GM13977 (cell line): ENCODE measurements at places on chromosomes 1 and 21.

DNA sequence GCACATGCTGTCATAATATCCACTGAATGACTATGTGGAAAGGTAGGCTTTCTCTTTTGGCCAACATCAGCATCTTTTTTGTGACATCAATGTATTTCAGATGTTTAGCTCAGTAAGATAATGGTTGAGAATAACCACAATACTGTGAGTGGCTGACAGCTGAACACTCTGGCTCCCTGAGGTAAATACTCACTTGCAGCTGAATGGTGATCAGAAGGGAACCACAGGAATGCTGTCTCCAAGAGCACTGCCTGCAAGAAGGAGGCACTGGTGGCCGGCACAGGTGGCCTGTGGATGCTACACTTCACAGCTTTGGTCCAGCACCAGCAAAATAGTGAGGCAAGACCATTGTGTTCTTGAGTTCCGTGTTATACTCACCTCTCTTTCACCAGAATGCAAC, 118.7 kb upstream of the PPM1J start:
- no peak for DNase-seq

GRCh38 chr1:73092383-73092782, 810.0 kb upstream of the NEGR1 start:
- DNase-seq, result no peak

DNA sequence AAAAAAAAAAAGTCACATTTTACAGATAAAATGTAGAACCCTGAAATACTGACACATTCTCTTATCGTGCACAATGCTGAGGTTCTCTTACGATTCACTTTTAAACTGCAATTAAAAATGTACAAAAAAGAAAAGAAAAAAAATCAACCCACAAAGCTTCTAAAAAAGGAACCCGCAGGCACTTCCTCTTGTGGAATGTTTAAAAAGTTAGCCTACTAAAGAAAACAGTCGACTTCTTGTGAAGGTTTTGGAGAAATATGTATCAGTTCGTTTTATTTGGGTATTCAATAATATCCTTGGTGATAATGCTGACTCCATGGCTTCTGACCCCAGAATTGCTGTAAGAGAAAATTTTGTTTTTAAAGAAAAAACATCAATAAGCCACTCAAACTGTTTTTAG, 10.2 kb downstream of the HNRNPU start:
- DNase-seq, result no peak

- no peak for DNase-seq
Observed at GRCh38 chr1:6349254-6349943, 44.2 kb downstream of the ACOT7 start.

DNA sequence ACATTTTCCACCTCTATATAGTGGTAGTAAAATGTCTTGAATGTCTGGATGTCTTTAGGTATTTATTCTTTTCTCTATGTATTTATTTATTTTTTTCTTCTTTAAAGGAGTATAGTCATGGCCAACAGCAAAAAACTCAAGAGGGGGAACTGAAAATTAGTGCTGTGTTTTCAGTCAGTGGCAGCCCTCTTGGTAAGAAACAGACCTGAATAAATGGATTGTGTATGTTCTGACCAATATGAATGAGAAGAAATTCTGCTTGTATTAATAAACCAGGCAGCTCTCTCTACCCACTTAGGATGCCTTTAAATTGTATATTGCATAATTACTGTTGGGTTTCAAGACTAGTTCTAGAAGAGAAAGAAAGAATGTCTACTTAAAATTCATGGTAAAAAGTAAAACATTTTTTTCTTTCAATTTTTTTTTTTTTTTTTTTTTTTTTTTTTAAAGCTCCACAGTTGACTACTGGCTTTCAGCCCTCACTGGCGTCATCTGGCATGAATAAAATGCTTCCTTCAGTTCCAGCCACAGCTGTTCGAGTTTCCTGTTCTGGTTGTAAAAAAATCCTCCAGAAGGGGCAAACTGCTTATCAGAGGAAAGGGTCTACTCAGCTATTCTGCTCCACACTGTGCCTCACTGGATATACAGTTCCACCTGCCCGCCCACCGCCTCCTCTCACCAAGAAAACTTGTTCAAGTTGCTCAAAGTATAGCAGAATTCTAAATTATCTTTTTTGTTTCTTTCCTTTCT, 101.6 kb downstream of the ZMYM4 start:
- peak; percentile 17 for DNase-seq

DNA sequence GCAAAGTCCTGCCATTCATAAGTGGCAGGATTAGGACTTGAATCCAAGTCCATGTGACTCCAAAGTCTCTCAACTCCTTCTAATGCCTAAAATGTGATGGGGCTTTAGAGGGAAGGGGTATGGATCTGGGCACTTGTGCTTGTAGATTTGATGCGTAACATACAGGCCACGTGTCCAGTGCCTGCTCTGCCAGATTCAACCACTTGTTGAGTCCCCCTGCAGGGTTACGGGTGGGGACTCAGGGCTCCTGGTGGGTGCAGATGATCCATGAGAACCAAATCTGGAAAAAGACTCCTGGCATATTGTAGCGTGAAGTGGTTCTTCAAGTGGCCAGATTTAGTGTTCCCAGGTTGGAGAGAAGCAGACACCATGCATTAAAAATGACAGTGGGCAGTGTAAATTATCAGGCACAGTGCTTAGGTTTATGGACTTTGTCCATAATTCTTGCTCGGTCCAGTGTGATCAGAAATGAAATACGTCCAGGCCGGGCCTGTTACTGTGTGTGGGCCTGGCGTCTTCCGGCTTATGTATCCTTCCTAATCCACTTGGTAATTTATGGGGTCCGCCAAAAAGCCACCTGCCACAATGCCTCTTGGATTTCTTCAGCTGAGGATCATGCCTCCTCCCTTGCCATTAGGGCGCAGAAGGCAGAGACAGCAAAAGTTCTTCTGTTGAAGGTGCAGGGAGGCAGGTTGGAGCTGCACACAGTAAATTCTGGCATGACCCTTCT, 51.2 kb upstream of the LRP8 start:
- DNase-seq, result no peak

DNA sequence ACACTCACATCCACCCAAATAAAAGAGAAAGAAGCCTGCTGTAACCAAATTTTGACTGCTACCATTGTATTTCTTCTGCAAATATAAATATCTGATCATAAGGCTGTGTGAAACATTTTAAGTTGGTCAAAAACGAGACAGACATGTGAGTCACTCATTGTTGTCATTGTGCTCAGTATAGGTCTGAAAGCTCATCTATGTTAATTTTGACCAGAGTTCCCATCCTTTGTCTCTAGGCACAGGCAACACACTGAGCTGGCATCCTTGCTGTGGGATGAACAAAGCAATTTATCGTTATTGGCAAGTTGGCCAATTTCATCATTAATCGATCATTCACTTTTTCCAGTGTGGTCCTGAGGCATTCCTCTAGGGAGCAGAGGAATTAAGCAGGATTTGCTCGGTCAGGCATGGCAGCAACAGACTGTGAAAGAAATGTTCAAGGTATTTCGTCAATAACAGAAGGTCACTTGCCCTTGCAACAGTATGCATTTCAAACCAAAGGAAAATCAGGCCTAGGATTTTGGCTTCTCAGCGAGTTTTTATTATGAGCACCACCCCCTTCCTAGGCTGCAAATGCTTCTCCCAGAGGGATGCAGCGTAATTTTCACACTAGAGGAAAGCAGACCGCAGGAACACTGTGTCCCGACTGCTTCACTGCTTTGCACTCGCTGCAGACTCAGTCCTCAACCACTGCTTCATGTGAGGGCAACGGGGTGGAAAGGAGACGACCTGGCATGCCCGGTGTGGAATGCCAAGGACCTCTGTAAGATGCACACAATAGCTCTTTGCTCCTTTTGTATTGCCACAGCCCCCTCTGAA, 87.9 kb upstream of the SMYD2 start:
- no peak for DNase-seq

GRCh38 chr1:30706528-30706927, 16.9 kb downstream of the MATN1 start:
- DNase-seq, result no peak

DNA sequence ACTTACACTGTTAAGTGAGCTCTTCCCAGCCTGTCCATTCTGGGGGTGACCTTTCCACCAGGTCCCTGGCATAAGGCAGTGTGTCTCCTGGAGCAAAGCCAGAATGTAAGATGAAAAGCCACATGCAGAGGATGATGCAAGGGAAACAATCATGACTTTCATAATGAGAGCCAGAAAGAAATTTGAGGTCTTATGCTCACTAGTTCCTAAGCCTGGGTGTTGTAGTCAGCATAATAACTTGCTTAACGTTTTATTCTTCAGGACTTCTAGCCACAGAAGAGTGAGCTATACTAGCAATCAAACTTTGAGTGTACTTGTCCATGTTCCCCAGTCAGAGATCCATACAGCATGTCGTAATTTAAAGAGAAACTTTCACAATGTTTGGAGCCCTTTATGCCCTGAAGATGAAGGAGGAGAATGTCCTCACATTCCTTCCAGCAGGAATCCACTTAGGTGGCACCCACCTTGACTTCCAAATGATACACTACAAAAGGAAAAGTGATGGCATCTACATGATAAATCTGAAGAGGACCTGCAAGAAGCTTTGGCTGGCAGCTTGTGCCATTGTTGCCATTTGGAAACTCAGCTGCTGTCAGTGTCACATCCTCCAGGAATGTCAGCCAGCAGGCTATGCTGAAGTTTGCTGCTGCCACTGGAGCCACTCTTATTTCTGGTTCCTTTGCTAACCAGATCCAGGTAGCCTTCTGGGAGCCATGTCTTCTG, 60.5 kb upstream of the FOXD3 start:
- no peak for DNase-seq

DNA sequence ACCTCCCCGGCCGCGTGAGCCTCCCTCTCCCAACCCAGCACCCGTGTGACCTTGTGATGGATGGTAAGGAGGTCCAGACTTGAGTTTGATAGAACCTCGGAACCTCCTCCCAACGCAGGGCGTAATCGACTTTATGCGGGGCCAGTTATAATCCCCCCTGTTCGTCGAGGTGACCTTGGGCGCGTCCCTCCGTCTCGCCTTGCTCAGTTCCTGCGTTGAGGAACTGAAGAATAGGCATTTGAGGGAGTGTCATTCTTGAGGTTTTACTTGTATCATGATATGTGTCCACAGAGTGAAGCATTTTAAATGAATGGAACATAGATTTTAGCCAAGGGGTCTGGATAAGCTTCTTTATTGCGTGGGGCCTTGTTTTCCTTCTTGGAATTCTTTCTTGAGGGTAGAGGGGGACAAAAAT, 433 bp downstream of the TIMM17A start:
- DNase-seq, result peak; percentile 21

GRCh38 chr1:26409191-26409807, 1.3 kb upstream of the LIN28A start:
- DNase-seq, result no peak

DNA sequence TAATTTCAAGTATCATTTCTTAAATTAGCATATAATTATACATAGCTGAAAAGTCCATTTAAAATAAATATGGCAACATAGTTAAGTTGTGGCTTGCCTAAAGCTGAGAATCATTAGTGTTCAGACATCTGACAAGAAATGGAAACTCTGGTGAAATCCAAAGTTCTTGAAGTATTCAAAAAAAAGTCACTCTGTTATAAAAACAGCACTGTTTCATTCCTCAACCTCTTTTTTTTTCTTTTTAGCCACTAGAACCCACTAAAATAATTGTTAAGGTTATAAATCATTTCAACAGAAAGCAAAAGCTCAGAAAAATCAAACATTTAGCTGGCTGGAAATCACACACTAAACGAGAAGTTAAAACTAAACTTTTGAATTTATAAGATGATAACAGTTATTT, 476.7 kb downstream of the LTN1 start:
- DNase-seq, result no peak

GRCh38 chr1:173332026-173332425, 124.9 kb upstream of the TNFSF4 start:
- no peak for DNase-seq

- no peak for DNase-seq
Observed at GRCh38 chr1:4755301-4755845, 101.0 kb downstream of the AJAP1 start.

GRCh38 chr1:41822866-41823265, 95.9 kb downstream of the HIVEP3 start:
- no peak for DNase-seq

DNA sequence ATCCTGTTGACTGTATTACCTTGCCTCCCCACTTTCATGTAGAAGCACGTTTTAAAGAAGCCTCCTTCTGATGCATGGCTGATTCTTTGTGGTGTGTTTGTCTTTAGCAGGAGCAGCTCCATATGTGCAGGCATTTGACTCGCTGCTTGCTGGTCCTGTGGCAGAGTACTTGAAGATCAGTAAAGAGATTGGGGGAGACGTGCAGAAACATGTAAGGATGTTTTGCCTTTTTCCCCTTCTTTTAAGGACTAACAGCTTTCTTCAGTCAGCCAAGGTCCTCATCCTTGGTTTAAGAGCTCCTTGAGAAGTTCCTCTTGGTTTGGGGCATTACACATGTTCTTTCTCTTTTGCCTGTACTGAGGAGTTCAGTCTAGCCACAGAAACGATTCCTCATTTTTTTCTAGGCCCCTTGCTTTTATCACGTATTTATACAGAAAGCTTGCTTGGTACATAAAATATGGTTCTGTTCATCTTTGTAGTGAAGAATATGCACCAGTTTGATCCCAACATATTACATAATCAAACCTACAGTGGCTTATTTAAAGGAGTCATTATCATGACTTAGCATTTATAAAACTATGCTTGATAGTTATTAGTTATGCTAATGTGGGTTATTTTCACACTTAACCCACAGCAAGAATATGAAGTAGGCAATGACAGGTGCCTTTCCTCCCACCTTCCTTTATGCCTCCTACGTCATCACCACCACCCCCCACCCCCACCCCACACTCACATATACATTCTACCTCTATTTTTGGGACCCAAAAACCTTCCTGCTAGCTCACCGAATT, 19.6 kb downstream of the CAP1 start:
- DNase-seq, result no peak

DNA sequence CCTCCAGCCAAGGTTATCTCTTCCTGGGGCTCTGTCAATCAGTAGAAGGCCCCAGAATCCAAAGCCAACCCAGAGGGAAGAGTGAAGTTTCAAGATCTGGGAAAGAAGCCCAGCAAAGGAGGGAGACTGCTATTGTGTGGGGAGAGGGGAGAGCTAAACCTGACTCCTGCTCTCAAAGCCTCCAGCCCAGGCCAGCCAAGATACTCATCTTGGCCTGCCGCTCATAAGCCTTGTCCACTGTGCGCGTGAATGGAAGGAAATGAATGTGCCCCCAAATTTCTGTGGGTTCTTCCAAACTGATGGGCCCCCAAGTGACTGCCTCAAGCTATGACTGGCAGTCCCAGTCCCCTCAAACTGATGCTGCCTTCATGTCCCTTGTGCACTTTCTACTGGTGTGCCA, 2.0 kb downstream of the PLXNA2 start:
- DNase-seq, result no peak

- DNase-seq, result no peak
Observed at GRCh38 chr1:55546553-55546952, 331.4 kb upstream of the USP24 start.

GRCh38 chr1:82116105-82116504, 315.4 kb downstream of the ADGRL2 start:
- no peak for DNase-seq

- DNase-seq, result no peak
Observed at GRCh38 chr1:222867316-222867715, 52.5 kb downstream of the DISP1 start.

- DNase-seq, result no peak
Observed at GRCh38 chr1:41851589-41851988, 67.1 kb downstream of the HIVEP3 start.

GRCh38 chr21:36719614-36720013, 20.7 kb downstream of the SIM2 start:
- DNase-seq, result no peak
